ENCODE measurements at places on chromosomes 12 and 14.

- no peak for DNase-seq
Measured at GRCh38 chr12:12440784-12441428, 84.0 kb downstream of the BORCS5 start.

GRCh38 chr12:48881686-48882314 is 16.1 kb upstream of the RND1 start:
- DNase-seq = no peak

DNA sequence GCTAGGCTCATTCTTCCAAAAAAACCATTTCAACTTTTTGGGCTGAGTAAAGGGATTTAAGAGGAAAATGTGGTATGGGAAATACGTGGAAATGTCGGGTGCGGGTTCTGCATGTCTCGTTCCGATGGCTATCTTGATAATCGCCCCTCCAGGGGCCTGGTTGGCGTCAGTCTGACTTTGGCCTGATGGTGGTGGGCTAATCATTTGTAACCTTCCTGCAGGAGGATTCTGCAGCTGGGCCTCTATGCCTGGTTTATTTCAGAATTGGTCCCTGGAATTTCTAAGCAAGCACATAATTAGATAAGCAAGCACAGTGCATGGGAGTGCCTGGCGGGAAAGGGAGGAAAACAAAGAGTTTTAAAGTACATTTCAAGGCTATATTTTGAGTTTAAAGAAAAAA is 14.8 kb upstream of the SLC4A8 start:
- no peak for DNase-seq

GRCh38 chr14:72675126-72675525 is 218.8 kb downstream of the DPF3 start:
- DNase-seq = no peak

DNA sequence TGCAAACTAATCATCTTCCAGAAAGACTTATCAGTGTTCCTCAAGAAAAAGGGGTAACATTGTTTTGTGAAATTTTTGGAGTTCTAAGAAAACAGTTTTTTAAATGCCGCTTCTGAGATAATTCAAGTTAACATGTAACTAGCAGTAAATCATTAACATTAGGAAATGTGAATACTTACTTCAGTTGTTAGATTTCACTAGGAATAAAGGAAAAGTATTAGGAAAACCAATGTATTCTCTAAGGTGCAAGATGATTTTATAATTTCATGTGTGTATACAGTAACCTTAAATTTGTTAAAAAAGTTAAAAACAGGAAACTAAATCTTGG is 36.8 kb downstream of the PAPOLA start:
- DNase-seq = no peak

DNA sequence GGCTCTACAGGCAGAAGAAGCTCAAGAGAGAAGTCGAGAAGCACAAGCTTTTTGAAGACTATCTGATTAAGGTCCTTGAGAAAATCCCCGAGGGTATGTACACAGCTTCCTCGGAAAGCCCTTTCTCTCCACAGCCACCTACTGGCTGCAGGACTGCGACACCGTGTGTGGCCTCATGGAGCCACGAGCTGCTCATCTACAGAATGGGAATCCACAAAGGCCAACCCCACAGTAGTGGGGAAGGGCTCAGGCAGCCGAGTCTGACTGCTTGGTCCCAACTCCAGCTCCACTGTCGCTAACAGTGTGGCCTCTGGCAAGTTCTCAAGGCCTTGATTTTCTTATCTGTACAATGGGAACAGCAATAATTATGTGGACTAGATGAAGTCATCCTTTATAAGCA is 2.5 kb downstream of the CCDC197 start:
- no peak for DNase-seq
